Fibroblast of skin of left quadriceps (primary cell): ENCODE measurements at places on chromosomes 6 and 20.

GRCh38 chr20:58751979-58752378 lies 59.4 kb downstream of the NPEPL1 start:
- DNase-seq: no peak

DNA sequence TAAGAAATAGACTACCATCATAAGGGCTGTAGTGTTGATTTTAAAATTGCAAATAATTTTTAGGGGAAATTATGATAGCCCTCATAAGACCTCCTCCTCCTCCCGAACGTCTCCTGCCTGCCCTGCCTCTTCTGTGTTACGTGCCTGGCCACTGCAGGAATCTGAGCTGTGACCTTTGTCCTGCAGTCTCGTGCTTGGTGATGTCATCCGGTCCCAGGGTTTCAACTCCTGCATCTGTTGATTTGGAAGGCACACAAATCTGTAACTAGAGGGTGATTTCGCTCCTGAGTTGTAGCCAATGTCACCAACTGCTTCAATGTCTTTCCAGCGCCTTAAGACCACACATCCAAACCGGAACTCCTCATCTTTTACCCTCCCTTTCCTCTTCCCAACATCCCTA lies 163.2 kb downstream of the AIG1 start:
- DNase-seq: no peak

- peak; percentile 32 for DNase-seq
These were observed 18.3 kb downstream of the KIF6 start for GRCh38 chr6:39706819-39707335.

DNA sequence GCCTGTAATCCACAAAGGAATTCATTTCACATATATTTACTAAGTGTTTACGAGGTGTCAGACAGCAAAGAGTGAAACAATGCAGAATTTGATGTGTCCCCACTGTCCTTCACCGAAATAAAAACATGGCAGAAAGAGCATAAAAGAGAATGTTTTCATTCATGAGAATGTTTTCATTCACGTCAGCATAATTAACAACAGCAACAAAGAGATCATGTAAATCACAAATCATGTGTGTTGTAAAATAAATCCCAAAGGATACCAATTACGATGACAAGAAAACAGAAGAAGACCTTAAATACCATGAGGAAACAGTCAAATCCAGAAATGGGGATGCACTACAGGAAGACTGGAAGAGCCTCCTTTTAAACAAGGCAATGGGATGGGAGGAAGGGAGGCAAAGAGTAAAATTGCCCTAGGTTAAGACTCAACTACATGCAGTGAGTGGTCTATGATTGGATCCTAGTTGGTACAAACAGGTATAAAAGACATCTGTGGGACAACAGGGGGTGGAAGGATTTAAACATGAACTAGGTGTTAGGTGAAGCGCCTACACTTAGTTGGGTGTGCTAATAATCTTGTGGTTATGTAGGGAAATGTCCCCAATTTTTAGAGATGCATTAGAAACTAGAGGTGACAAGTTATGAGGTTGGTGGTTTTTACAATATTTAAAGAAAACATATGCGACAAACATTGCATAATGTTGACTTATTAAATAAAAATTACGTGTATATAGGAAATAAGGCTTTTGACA lies 1.5 kb downstream of the ZSCAN31 start:
- DNase-seq: no peak

DNA sequence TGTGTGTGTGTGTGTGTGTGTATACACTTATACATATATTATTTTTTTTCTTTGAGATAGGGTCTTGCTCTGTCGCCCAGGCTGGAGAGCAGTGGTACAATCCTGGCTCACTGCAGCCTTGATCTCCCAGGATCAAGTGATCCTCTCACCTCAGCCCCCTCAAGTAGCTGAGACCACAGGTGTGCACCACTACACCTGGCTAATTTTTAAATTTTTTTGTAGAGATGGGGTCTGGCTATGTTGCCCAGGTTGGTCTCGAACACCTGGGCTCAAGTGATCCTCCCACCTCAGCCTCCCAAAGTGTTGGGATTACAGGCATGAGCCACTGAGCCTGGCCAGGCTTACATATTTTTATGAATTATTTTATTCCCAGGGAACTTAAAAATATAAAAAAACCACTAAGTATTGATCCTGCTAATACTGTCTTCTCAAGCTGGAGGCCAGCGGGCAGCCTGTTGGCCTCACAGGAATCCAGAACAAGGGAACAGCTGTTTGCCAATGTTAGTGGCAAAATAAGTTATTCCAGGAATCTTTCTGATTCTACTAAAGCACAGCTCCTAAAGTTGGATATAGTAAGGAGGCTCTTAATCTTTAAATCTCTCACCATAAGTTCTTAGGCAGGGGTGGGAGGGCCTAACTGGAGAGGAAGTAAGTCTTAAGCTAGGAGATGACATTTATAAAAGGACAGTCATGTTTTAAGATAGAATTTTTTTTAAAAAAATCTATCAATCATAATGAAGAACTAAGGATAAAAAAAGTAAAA lies 135.5 kb upstream of the NUP153 start:
- DNase-seq: no peak

DNA sequence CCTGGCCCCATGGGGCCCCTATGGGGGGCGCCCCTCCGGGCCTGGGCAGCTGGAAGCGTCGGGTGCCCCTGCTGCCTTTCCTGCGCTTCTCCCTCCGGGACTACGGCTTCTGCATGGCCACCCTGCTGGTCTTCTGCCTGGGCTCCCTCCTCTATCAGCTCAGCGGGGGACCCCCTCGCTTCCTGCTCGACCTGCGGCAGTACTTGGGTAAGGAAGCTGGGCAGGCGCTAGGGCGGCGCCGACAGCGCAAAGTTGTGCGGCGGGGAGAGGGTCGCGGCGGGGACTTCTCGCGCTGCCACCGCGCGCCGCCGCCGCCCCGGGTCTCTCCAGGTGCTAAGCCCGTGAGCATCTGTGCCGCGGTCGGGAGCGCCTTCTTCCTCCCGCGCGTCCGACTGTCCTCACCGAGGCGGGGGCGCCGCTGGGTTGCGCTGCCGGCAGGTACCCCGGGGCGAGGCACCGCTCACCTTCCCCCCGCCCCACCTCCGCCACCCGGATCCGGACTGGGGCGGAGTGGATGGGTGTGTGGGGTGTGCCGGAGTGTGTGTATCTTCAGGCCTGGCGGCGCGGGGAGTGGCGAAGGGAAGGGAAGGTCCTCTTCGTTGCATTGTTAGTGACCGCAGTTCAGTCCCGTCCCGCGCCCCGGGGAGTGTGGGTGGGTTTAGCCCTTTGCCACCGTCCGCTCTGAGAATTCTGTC lies 788 bp downstream of the UST start:
- DNase-seq: no peak
